MCF 10A (cell line): ENCODE measurements at places on chromosomes 2 and 18. TPM values are rescaled to one million over a fixed set of nuclear protein-coding genes. Genes with fewer than 3 reads are reported as not detected.

DNA sequence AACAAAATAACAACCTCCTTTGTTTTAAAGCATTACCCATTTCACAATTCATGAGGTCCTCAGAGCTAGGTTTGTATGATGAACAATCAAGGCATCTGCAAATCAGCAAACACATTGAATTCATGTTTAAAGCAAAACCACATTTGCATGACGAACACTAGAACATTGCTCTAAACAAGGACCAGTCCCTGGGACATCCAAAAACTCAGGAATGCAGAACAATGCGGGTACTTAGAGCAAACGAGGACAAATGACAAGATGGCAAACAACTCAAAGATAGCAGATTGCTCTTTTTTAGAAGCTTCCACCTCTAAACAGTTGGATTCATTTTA lies 45.7 kb upstream of the RALBP1 start:
- H3K36me3 ChIP-seq = no peaks in the 10 kb centered on the region
- peak overlapping the region; percentile 84 for H3K27ac ChIP-seq
- no peak for DNase-seq
- no peak overlapping the region for H3K4me3 ChIP-seq

KCNJ3 gene
- total RNA-seq = not detected in 2 replicates

MAPK4 gene
- 0.21 TPM in 1 of 2 replicates, not detected in the other for total RNA-seq

GALNT13 gene
- total RNA-seq = 0.44 and 0.54 TPM in 2 replicates

- H3K4me1 ChIP-seq = no peaks in the 10 kb centered on the region
- DNase-seq = no peak
- H3K36me3 ChIP-seq = no peaks in the 10 kb centered on the region
- no peak overlapping the region for H3K4me3 ChIP-seq
- no peak overlapping the region for H3K27ac ChIP-seq
These were observed 511.1 kb upstream of the ID2 start for GRCh38 chr2:8170552-8171327.

PLB1 gene
- 0.91 and 1.8 TPM in 2 replicates for total RNA-seq

GRCh38 chr2:150168595-150169236 lies 318.8 kb downstream of the RND3 start:
- no peak overlapping the region for H3K4me3 ChIP-seq
- H3K27me3 ChIP-seq = no peaks in the 10 kb centered on the region
- DNase-seq = no peak
- no peak overlapping the region for H3K27ac ChIP-seq

UGT1A4 gene
- total RNA-seq = 0.12 TPM in 1 of 2 replicates, not detected in the other

GRCh38 chr18:23340661-23341060 lies 112.4 kb upstream of the RIOK3 start:
- DNase-seq = no peak
- H3K27ac ChIP-seq = no peak overlapping the region
- H3K36me3 ChIP-seq = peaks cover 14% of the 10 kb centered on the region
- H3K27me3 ChIP-seq = no peaks in the 10 kb centered on the region

GRCh38 chr18:10660179-10660884 lies 134.5 kb downstream of the NAPG start:
- peaks cover 33% of the 10 kb centered on the region for H3K4me1 ChIP-seq
- no peaks in the 10 kb centered on the region for H3K27me3 ChIP-seq
- peak overlapping the region; percentile 86 for H3K27ac ChIP-seq
- DNase-seq = peak; percentile 27
- H3K36me3 ChIP-seq = no peaks in the 10 kb centered on the region

- H3K36me3 ChIP-seq = no peaks in the 10 kb centered on the region
- H3K27me3 ChIP-seq = no peaks in the 10 kb centered on the region
- no peak for DNase-seq
- H3K27ac ChIP-seq = no peak overlapping the region
- H3K4me1 ChIP-seq = peaks cover 22% of the 10 kb centered on the region
These were observed 88.1 kb downstream of the MYL12B start for GRCh38 chr18:3350021-3350420.

GRCh38 chr2:143698352-143698751 lies 569.1 kb downstream of the ARHGAP15 start:
- H3K4me1 ChIP-seq = no peaks in the 10 kb centered on the region
- no peaks in the 10 kb centered on the region for H3K36me3 ChIP-seq
- no peak overlapping the region for H3K4me3 ChIP-seq
- no peaks in the 10 kb centered on the region for H3K27me3 ChIP-seq
- no peak for DNase-seq

- peaks cover 22% of the 10 kb centered on the region for H3K36me3 ChIP-seq
- H3K4me1 ChIP-seq = peaks cover 26% of the 10 kb centered on the region
- no peaks in the 10 kb centered on the region for H3K27me3 ChIP-seq
- no peak for DNase-seq
These were observed 26.3 kb upstream of the CASP8 start for GRCh38 chr2:201233812-201234662.

DNA sequence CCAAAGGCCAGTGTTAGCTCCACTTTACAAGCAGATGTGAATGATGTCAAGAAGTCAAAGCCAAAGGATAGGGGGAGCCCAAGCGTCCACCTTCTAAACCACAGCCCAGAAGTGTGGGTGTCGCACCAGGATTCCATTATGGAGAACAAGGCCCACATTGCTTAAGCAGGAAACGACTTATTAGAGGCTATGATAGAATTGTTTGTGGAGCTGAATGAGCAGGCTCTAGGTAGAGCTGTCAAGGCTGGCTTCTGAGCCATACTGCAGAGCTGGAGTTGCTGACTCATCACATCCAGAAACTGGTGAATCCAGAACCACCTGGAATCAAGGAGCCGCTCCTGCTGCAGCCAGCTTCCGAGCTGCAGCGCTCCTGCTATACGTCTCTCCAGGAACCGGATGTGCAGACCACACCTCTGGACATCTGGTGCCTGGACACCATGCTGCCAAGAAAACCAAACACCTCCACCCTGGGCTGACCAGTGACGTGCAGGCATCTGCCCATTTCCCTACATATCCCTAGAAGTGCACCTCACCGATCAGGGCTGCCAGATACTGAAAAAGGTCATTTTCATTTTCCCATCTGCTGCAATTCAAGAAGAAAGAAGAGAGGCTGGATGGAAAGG lies 6.2 kb upstream of the TWIST2 start:
- no peak overlapping the region for H3K4me3 ChIP-seq
- H3K27me3 ChIP-seq = no peaks in the 10 kb centered on the region
- H3K4me1 ChIP-seq = no peaks in the 10 kb centered on the region
- H3K27ac ChIP-seq = no peak overlapping the region
- DNase-seq = no peak

GRCh38 chr18:46405832-46406538 lies 251.0 kb downstream of the LOXHD1 start:
- H3K27me3 ChIP-seq = no peaks in the 10 kb centered on the region
- peaks cover 15% of the 10 kb centered on the region for H3K4me1 ChIP-seq
- H3K36me3 ChIP-seq = no peaks in the 10 kb centered on the region
- H3K27ac ChIP-seq = no peak overlapping the region

LYPD6 gene
- total RNA-seq = 2.0 and 3.2 TPM in 2 replicates

ZNF2 gene
- 4.1 and 4.4 TPM in 2 replicates for total RNA-seq

DNA sequence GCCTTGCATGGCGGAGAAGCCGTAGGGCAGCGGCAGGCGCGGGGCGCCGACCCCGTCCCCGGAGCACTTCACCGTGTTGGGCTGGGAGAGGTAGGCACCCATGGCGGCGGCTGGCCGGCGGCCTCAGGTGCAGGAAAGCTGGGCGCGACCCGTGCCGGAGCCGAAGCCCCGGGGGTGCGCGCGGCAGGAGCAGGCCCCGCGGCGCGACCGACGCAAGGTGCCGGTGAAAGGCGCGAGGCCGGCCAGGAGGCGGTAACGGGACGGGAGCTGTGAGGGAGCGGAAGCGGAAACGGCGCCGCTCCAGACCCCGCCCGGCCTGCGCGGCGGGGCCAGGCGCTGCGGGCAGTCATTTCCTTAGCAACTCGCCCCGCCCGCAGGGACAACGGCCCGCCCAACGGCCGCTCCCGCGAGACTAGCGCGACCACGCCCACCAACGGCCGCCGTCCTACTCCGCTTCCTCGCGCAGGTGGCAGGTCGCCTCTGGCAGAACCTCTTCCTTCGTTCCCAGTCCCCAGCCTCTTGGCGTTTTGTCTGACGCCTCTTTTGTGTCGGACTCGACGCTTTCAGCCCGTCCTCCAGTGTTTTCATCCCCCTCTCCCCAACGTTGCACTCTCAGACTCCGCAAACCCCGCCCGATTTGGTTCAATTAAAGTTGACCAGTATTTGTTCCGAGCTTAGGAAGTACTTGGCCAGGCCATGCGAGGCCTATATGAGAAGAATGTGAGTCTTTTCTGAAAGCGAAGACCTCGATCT lies at the start of gene PPM1G:
Gene PPM1G (minus strand): TSS at position 271 of the 753 bp plus-strand sequence. CDS start 169 bp downstream, at position 102.
- H3K4me3 ChIP-seq = peak within 1 kb of the TSS; percentile 77
- peaks cover 21% of the 10 kb centered on the region for H3K36me3 ChIP-seq
- peak; percentile 91 for DNase-seq
- H3K27ac ChIP-seq = peak within 1 kb of the TSS; percentile 78
- no peaks in the 10 kb centered on the region for H3K27me3 ChIP-seq

FHL2 gene
- total RNA-seq = 77.3 and 93.2 TPM in 2 replicates

SRBD1 gene
- total RNA-seq = 17.3 and 18.2 TPM in 2 replicates

GRCh38 chr2:212028798-212029394 lies 509.7 kb downstream of the ERBB4 start:
- H3K36me3 ChIP-seq = no peaks in the 10 kb centered on the region
- no peak overlapping the region for H3K4me3 ChIP-seq
- DNase-seq = no peak
- no peaks in the 10 kb centered on the region for H3K4me1 ChIP-seq
- peaks cover 42% of the 10 kb centered on the region for H3K27me3 ChIP-seq

DNA sequence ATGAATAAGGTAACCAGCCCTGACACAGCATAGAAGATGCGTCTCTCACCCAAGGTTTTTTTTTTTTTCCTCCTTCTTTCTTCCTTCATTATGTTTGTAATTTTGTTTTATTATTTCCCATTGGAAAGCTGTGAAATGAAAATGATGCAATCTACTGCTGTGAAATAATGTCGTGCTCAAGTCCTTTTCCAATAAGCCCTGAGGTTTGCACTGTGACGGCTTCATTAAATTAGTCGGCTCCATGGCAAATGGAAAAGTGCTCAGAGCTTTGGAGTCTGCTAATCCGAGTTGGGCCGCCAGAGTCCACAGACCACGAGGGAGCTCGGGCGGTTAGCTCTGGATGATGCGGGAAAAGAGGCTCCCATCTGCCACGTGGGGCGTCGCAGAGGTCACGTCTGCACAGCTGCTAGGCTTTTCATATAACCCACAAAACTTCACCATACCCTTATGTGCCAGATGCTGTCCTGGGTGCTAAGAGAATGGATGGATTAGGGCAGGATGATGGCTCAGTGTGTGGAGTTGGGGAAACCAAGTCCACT lies 92.3 kb upstream of the CAPN13 start:
- H3K4me3 ChIP-seq = no peak overlapping the region
- no peaks in the 10 kb centered on the region for H3K36me3 ChIP-seq
- no peak for DNase-seq
- H3K27me3 ChIP-seq = no peaks in the 10 kb centered on the region

DNA sequence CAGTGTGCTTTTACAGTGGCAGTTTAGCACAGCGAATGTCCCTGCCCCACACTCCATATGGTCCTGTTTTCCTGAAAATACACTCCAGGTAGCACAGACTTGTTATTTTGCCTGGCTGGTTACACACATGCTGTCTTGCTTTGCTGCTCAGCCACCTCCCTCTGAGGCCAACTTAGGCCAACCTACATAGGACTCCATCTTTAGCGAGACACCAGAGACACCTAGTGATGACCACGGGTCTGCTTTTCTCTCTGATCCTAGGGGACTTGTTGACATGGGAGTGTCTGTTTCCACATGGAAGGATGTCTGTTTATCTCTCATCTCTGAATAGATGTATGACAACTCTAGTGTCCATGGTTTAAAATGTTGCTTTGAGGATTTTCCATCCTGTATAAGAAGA lies 43.3 kb downstream of the PLEKHB2 start:
- peaks cover 63% of the 10 kb centered on the region for H3K36me3 ChIP-seq
- no peak for DNase-seq
- no peak overlapping the region for H3K4me3 ChIP-seq
- no peaks in the 10 kb centered on the region for H3K4me1 ChIP-seq
- H3K27ac ChIP-seq = no peak overlapping the region
- H3K27me3 ChIP-seq = no peaks in the 10 kb centered on the region

DNA sequence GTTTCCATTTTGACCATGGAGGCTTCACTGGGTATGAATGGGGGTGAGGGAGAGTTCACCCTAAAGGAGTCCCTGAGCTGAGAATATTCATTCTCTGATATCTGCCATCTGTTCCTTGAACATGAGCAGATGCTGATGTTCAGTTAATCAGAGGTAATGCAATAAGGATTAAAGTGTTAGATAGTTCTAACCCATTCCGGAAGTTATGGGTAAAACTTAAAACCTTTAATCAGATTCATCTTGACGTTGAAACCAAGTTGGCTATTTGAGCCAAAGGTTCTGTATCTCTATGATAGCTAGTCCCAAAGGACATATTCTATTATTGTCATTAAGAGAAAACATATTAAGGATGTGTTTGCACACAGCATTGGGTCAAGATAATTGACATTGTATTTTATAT lies 268.9 kb downstream of the PLCL1 start:
- H3K4me1 ChIP-seq = no peaks in the 10 kb centered on the region
- no peaks in the 10 kb centered on the region for H3K27me3 ChIP-seq
- no peak for DNase-seq
- H3K27ac ChIP-seq = no peak overlapping the region
- H3K4me3 ChIP-seq = no peak overlapping the region

DNA sequence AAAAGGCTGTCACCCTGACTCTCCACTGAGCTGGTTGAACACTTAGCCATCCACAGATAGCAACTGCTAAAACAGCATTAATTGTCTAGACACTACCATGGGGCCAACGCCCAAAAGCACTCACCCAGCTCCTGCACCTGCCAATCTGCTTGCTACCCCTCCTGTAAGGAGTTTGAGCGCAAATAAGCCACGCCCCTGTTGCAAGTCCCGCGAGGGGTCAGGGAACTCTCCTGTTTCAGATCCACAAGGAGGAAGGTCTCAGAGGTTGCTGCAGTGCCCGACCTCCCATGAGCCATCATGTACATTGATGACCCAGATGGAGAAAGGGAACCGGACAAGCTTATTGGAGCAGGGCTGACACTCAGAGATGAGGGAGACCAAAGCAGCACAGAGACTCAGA lies 106.8 kb downstream of the ZNF516 start:
- no peaks in the 10 kb centered on the region for H3K27me3 ChIP-seq
- H3K4me1 ChIP-seq = peaks cover 17% of the 10 kb centered on the region
- DNase-seq = no peak
- H3K27ac ChIP-seq = no peak overlapping the region
- H3K4me3 ChIP-seq = no peak overlapping the region
